Cerebellar nuclear complex (tissue), 1 donor: ENCODE measurements at places on chromosomes 2 and 18.

GRCh38 chr18:44986933-44987332 is 306.2 kb downstream of the SETBP1 start:
- no peak for DNase-seq

DNA sequence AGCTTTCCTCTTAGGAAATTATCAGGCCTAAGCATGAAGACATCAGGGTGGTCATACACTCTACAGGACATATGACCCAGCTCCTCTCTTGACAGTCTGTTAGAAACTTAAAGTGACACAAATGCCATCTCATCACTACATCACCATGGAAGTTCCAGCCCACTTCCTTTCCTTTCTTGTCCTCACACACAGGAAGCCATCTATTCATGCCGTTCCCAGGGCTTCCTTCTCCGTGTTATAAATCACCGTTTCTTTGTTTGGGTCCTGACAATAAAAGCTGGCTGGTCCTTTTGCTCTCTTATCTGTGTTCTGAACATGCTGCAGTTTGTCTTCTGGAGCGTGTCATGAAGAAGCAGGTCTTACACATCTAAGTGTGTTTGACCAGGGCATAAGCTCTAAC is 692.1 kb upstream of the CELF4 start:
- DNase-seq = no peak

- DNase-seq = no peak
Measured at GRCh38 chr2:58271826-58272225, 30.7 kb upstream of the FANCL start.

GRCh38 chr2:20193185-20193584 is 31.7 kb downstream of the SDC1 start:
- no peak for DNase-seq

GRCh38 chr2:168849610-168850009 is 40.6 kb downstream of the SPC25 start:
- DNase-seq = no peak
